ENCODE measurements at places on chromosomes 4 and X.
A peak's percentile ranks its signal among the peaks of the same experiment; 100 is the strongest.

DNA sequence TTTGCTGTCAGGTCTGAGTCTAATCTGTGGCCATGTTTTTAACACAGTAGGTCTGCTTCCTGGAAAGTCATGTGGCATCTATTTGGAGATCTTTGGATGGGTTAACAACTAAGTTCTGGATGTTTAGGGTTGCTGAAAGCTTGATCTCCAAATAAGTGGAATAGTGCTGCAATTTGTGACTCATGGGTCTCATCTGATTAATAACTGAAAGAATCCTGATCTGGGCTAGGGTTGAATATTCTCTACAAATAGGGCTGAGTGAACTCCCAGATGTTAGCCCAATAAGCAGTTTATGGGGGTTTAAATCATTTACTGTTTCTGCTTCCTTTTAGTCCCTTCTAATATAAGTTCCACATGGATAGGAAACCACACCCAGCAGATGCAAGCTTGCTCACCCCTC lies 23.1 kb downstream of the CT47C1 start:
- DNase-seq: no peak

DNA sequence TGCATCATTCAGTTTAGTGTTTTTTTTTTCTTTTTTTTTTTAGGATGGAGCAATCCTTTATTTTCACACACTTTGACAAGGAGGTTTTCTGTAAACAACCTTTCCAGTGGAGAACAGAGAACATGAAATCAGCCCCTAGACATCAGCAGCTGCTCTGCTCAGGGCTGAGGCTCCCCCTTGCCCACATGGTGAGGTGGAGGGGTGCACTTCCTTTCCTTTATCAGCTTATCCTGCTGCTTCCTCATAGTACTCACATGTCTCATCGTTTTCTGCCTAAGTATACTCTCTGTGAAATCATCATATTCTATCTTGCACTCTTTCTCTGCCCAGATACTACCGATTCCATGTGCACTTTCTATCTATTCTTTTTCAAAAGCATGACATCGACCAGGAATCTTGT lies 47.6 kb upstream of the PRSS12 start:
- peak; percentile 18 for DNase-seq

DNA sequence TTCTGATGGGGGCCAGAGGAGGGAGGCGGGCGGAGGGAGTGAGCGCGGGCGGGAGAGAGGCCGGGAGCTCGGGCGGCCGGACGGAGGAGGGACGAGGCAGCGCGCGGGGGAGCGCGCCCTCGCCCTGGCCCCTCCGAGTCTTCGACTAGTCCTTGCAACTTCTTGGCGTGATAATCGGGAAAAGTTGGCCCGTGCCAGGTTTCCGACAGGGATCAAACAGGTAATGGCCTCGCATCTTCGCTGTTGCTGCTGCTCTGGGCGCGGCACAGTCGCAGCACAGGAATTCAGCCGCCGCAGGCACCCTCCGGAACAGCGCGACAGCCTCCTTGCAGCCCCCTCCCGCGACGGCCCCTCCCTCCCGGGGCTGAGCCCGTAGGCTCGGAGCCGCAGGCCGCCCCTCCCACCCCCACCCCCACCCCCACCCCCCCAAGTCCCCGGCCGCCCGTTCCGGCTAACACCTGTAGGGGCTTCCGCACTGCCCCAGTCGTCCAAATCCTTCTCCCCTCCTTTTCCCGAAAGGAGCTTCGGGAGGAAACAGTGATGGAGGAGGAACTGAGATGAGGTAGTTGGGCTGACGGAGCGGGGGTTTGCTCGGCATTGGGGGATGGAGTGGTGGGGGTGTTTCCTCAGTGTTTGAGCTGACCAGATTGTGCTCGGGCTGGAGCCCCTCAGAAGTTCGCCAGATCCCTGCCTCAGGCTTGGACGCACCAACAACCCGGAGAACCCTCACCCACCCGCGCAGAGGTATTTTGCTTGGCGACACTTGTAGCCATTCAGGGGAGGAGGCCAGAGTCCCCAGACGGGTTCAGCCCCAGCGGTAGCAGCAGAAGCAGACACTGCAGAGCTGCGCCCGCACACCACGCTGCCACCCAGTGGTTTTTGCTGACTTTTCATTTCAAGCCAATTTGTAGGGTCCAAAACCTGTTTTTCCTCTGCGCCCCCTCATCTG lies at the start of gene FGF13:
TSS of gene FGF13 (minus strand) at position 319 of the 949 bp plus-strand sequence. CDS start 714 bp downstream, outside the sequence.
- no peak for DNase-seq

- peak; percentile 59 for DNase-seq
These were observed 6.6 kb upstream of the AGA start for GRCh38 chr4:177448850-177449249.

DNA sequence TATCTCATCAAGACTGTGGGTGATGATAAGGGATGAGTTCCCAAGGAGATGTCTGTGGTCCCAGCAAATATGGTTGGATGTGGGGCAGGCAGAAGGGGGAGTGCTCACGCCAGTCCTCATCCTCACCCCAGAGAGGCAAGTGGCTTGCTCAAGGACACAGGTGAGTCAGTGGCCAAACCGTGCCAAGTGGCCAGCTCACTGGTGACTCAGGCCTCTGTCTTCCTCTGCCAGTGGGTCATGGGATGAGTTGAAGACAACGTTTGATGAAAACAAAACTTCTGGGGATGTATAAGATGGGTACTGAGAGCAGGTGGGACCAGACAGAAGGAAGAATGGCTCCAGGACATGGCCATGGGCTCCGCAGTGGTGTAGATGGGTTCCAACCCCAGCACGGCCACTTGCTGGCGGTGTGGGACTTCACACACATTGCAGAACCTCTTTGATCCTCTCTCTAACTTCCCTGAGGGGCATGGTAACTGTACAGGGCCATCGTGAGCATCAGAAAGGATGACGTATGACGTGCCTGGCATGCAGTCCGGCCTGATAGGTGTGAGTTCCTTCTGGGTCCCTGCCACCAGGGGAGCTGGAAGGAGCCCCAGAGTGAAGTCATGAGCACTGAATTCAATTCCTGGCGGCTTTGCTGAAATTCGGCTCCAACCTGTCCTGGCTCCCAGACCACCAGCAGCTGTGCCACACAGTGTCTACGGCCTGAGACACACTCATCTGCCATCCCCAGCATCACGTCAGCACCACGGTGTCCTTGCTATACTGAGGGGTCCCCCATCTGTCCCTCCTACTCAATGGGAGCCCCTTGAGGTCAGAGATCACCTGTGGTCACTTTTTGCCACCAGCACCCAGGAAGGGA lies 41.3 kb upstream of the GPR78 start:
- no peak for DNase-seq

DNA sequence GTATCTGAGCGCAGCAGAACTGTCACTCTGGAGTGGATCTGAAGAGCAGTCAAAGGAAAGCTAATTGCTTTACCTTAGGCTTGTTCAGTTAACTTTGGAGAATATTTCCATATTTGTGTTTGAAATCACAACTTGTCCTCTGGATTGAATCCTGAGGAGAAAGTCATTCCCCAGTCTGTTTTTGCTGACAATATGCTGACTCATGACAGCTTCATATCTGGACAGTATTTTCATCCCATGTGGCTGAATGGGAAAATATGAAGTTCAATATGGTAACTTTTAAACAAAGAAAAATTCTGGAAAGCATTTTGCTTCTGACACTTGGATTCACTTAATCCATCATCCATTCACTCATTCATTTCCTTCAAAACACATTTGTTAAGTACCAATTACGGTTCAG lies 46.3 kb upstream of the MAGEC3 start:
- DNase-seq: no peak

GRCh38 chr4:94766856-94767255 lies 9.1 kb downstream of the BMPR1B start:
- no peak for DNase-seq

GRCh38 chr4:62053974-62054373 lies 853.8 kb downstream of the ADGRL3 start:
- DNase-seq: no peak

Measured in cardiac muscle cell (in vitro differentiated cells and primary cell).